ENCODE measurements at places on chromosomes 4 and X.

DNA sequence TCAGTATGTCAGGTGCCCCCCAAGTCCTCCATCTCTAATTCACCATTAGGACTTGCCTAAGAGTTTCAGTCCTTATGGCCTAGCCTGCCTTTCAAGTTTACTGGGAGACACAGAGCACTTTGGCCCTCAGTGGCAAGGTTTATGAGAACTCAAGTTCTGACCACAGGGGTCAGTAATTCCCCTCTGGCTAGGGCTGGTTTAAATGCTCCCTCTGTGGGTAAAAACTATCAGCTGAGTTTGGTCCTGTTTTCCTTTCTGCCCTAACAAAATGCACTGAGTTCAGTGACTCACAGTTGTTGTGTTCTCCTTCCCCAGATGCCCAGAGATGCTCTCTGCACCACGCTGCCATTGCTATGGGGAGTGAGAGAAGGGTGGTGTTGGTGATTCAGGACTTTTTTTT lies 163.2 kb downstream of the RELL1 start:
- no peak for DNase-seq

DNA sequence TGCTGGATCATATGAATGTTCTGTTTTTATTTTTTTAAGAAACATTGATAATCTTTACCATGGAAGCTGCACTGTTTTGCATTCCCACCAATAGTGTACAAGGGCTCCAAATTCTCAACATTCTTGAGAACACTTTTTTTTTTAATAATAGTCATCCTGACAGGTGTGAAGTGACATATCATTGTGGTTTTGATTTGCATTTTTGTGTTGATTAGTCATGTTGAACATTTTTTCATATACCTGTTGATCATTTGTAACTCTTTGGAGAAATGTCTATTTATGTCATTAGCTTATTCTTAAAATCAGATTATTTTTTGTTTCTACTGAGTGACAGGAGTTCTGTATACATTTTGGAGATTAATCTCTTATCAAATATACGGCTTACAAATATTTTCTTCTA lies 408.5 kb downstream of the GLUD2 start:
- DNase-seq: no peak

DNA sequence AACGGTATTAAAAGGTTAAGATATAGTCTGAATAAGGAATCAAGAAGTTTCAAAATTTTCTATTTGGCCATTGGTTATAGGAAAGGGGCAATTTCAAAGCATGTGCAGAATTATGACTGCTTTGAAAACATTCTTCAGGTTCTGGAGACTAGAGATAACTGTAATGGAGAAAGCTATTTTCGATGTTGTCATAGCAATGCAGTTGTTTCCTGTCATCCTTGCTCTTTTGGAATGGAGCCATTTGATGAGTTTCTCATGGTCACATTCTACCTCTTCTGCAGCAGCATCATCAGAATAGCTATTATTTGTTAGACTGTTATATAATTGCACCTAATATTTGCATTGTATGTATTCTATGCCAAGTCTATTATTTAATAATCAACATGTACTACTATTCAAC lies 368.2 kb upstream of the NR3C2 start:
- no peak for DNase-seq

GRCh38 chr4:84455697-84456096 lies 43.4 kb downstream of the NKX6-1 start:
- no peak for DNase-seq

DNA sequence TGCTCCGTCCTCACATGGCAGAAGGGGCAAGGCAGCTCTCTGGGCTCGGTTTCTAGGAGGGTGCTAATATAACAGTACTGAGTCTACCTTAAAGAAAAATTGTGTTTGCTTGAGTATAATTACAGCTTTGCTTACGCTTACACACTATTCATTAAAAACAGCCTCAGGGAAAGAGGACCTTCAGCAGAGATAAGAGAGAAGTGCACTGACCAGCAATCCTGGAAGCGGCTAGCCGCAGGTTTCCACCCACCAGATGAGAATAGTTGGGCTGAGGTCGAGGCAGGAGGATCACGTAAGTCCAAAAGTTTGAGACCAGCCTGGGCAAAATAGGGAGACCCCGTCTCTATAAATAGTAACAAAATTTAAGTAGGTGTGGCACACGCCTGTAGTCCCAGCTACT lies 15.2 kb upstream of the MRFAP1 start:
- DNase-seq: no peak

DNA sequence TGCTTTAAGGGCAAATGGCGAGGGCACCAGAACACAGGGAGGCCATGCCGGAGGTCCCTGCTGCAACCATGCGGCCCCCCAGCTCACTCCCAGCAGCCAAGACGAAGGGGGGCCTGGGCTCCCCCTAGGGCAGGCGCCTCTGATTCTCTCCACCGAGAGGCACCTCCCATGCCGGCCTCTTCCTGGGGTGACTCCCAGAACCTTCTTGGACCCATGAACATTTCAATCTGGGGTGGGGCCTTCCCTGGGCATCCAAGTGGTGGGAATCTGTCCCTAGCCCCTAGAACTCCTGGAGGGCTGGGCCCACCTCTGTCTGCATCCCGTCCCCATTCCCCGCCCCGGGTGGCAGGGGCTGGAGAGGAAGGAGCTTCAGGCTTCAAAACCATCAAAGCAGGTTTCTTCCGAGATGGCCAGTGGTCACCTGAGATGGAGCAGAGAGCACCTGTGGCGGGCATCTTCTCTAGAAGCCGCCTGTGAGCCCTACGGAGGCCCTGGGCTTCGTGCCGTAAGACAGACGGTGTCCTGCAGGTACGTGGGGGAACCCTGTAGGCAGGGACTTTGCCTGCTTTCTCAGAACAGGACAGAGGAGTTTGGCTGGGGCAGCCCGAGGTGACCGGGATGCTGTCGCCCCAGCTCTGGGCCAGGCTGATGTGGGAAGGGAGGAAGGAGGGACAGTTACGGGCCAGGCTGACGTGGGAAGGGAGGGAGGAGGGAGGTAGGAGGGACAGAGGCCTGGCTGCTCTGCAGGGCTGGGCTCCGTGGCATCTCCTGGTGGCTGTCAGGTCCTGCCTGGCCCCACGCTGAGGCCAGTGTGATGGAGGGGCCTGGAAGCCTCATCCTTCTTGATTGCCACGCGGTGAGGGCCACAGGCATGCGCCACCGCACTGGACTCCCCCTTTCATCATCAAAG lies 6.8 kb upstream of the SLC25A6 start:
- DNase-seq: no peak

GRCh38 chrX:44483965-44484606 lies 58.6 kb downstream of the FUNDC1 start:
- DNase-seq: no peak

DNA sequence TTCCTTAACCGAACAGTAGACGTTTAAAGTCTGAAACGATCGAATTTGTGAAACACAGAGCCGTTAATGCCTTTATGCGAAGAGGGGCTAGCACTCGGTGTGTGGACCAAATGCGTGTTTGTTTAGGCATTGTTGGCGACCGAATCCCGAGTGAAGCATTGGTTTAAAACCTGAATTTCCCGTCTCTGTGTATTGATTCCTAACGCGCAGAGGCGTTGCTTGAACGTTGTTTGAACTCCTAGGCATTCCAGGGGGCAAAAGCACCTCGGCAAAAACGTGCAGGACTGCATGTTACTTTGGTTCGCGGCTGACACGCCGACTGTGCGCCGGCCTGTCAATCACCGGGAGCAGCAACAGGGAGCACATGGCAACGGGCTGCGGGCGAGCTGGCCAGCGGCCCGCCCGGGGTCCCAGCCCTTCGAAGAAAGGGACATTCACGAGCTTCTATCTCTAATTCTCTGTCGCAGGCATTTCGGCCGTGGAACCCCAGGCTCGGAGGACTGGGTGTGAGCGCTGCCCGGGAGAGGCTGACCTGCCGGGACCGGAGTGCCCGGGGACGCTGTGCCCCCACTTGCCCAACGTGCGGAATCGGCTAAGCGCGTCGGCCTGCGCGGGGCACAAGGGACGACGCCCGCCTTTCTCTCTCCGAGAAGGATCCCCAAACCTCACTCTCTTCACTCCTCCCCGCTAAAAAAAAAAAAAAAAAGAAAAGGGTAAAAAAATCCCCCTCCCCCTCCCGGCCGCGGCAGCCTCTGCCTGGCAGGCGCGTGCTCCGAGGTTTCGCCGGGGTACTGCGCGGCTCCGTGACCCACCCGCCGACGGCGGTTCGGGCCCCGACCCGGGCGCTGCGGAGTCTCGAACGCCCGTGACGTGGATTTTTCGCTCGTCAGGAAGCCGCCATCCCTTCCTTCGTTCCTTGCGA lies 810 bp downstream of the SPRY1 start:
- DNase-seq: peak; percentile 91

GRCh38 chr4:119736559-119736958 lies 108.0 kb upstream of the PDE5A start:
- no peak for DNase-seq

GRCh38 chr4:55757356-55757952 lies 62.1 kb upstream of the EXOC1L start:
- DNase-seq: no peak

GRCh38 chr4:114598191-114599121 lies at the start of gene UGT8:
UGT8 (plus strand) TSS chr4:114598807; CDS start chr4:114622881, 24,074 bp downstream.
- peak; percentile 86 for DNase-seq

DNA sequence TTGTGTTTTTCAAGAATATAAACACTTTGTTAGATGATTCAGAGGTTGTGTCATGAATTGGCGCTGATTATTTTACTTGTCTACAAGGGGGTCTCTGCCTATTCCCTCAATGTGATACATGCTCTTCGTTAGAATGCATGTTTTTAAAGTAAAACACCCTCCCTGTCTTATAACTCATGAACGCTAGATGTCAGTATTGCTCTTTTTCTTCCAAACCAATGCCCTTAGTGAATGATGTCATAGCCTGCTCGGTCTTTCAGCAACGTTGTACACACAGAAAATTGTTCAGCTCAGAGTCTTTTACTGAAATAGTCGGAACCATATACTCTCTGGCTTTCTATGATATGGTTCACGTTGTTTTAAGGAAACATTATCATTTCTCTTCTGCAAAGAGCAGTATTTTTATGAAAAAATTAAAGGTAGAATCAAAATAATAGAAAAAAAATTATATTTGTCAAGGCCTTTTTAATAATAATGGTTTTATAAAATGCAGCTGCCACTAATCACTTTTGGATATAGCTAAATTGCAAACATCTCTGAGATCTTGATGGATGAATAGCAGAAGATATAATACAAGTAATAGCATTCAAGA lies 292.9 kb downstream of the TLL1 start:
- peak; percentile 67 for DNase-seq

GRCh38 chrX:46208225-46208854 lies 336.9 kb downstream of the ZNF674 start:
- DNase-seq: no peak

GRCh38 chr4:116469582-116469981 lies 615.8 kb downstream of the TRAM1L1 start:
- no peak for DNase-seq

DNA sequence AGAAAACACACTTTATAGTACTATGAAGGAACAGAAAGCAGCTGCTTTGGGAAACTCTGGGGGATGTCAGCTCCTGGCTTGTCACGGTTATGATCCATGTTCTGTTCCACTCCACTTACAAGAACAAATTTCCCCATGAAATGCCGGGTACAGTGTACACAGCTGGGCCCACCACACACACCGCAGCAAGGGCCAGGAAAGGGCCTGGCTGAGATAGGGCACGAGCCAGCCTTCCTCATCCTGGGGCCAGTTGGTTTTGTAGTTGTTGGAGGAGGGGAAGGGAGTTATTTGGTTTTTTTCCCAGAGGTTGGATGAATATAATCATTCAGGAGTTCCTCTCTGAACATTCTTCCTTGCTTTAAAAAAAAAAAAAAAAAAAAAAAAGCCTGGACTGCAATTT lies 56.8 kb downstream of the SEPSECS start:
- DNase-seq: no peak

DNA sequence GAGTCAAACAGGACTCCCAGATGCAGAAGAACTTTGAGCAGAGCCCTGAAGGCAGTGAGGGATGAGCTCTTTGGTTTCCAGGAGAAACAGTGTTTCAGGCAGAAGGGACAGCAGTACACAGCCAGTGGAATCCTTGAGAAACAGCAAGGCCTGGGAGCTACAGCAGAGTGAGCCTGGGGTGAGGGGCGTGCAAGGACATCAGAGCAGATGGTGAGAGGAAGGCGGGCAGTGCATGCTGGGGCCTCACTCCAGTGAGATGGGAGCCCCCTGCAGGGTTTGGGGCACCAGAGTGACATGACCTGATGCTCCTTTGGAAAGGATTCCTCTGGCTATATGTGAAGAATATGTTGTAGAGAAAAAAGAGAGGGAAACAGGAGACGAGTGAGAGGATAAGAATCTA lies 98.1 kb upstream of the EGFL6 start:
- DNase-seq: peak; percentile 41

DNA sequence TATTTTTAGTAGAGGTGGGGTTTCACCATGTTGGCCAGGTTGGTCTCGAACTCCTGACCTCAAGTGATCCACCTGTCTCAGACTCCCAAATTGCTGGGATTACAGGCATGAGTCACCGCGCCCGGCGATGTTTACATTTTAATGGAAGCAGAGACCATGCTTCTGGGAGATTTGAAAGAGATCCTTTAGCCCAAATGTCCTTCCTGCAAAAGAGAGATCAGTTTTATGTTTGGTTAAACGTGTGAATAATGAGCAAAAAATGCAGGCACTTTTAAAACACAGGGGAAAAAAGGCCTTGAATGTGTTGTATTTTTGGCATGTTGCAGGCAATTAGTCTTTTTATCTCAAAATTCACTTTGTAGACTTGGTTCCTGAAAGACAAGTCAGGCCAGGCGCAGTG lies 95.8 kb upstream of the ELOVL6 start:
- no peak for DNase-seq

GRCh38 chrX:35842674-35843073 lies 44.5 kb downstream of the MAGEB16 start:
- no peak for DNase-seq

- no peak for DNase-seq
Measured at GRCh38 chr4:16109256-16109655, 25.4 kb upstream of the PROM1 start.

DNA sequence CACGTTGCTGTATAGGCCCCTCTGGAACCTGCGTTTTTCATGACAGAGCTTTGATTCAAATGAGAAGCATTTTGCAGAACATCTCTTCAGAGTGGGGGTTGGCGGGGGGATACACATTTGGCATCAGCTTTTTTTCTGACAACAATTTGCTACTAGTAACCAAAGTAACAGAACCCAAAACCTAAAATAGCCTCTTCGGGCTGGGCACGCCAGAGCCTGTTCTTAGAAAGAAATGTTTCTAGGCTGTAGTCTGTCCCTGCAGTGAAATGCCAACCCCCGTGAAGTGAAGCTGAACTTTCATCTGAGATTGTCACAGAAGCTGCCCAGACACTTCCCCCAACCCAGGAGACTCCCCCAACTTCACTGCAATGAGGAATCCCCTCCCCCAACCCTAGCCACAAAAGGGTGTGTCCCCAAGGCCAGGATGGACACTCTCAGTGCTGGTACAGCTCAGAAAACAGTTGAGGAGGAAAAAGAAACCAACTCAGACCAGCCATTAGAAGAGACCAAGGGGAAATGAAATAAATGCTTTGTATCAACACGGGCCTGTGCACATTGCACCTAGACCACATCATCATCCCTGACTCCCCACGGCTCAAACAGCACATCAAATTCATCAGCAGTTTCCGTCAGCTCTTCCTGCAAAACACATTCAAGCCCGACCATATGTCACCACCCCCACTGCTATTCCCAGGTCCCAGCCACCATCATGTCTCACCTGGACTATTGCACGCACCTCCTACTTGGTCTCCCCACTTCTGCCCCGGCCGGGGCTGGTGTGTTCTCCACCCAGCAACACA lies 8.4 kb upstream of the MAN2B2 start:
- no peak for DNase-seq
